ENCODE measurements at places on chromosomes 7 and 10.

GRCh38 chr7:75958802-75959543 lies 35.4 kb downstream of the TMEM120A start:
- DNase-seq: no peak

- DNase-seq: no peak
These were observed 4.1 kb downstream of the ZNF25 start for GRCh38 chr10:37972396-37972795.

GRCh38 chr10:110853921-110854605 lies 17.7 kb upstream of the PDCD4 start:
- DNase-seq: no peak

GRCh38 chr7:105279688-105280007 lies 109.1 kb downstream of the SRPK2 start:
- no peak for DNase-seq

DNA sequence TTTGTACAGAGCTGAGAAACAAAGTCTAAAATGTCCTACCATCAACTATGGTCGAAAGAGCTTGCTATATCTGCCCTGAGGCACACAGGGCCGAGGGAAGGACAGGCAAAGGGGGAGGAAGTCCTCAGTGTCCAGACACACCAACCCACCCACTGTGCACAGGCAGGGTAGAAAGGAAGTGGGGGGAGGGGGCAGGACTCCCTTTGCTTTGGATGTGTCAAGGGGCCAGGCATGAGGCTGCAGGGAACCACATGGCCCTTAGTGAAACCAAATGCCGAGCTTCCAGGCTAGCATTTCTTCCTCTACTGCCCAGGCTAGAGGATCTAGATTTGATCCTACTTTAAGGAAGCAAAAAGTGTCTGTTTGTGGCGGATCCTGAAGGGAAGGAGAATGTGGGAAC lies 28.6 kb downstream of the KCNH2 start:
- no peak for DNase-seq

- peak; percentile 87 for DNase-seq
These were observed 199.7 kb downstream of the TNS3 start for GRCh38 chr7:47382200-47382599.

- DNase-seq: no peak
These were observed 64.6 kb downstream of the HGF start for GRCh38 chr7:81705206-81705605.

- DNase-seq: no peak
These were observed 29.0 kb upstream of the MEOX2 start for GRCh38 chr7:15715435-15715834.

GRCh38 chr7:13077466-13077865 lies 390.0 kb downstream of the ARL4A start:
- no peak for DNase-seq

DNA sequence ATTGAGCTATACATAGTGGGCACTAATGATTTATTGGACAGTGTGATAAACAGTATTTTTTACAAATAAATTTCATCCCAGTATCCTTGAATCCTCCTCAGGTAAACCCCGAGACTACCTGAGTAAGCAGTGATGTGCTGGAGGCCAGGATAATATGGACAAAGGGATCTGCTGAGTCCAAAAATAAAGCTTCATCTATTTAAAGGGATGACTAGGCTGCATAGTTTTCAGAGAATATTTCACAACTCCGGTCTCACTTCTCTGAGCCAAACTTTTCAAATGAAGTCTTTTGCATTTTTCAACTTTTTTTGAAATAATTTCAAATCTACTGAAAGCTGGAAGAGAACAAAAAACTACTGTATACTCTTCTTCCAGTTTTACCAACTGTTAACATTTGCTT lies 2.5 kb downstream of the ACTR3B start:
- no peak for DNase-seq

GRCh38 chr10:78589687-78590086 lies 479.1 kb upstream of the ZMIZ1 start:
- no peak for DNase-seq

- no peak for DNase-seq
These were observed 377.1 kb downstream of the NRG3 start for GRCh38 chr10:82252081-82252480.

- DNase-seq: no peak
These were observed 13.5 kb downstream of the ASL start for GRCh38 chr7:66088861-66089838.

- DNase-seq: no peak
These were observed 31.0 kb downstream of the DENND2A start for GRCh38 chr7:140609646-140610045.

Data from NCI-H2081 (cell line).